ENCODE measurements at places on chromosomes 11 and 22.

- no peaks in the 10 kb centered on the region for H3K4me1 ChIP-seq
- no peak overlapping the region for H3K27ac ChIP-seq
- no peak for DNase-seq
- H3K36me3 ChIP-seq = no peaks in the 10 kb centered on the region
These were observed 29.1 kb upstream of the PICALM start for GRCh38 chr11:86097980-86098379.

- no peaks in the 10 kb centered on the region for H3K36me3 ChIP-seq
- peaks cover 23% of the 10 kb centered on the region for H3K4me1 ChIP-seq
- no peak overlapping the region for H3K27ac ChIP-seq
- DNase-seq = no peak
These were observed 12.4 kb downstream of the SLC25A18 start for GRCh38 chr22:17575681-17576080.

DNA sequence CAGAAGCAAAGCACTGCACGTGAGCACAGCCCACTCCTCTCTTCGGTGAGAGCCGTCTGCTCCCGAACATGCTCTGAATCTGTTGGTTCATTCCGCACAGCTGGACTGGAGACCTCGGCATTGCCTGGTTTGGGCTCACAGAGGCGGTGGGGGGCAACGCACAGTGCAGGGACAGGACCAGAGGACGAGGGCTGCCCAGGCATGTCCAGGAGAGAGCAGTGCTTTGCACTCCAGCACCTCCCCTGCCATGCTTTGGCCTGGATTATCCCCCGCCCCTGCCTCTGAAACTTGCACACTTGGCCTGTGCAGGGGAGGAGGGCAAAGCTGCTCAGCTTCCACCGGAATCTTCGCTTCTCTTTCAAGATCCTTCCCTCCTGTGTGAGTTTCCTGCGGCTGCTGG is 536.5 kb downstream of the BRD1 start:
- no peaks in the 10 kb centered on the region for H3K4me1 ChIP-seq
- no peak overlapping the region for H3K4me3 ChIP-seq
- no peaks in the 10 kb centered on the region for H3K27me3 ChIP-seq
- no peak overlapping the region for H3K27ac ChIP-seq
- DNase-seq = no peak

DNA sequence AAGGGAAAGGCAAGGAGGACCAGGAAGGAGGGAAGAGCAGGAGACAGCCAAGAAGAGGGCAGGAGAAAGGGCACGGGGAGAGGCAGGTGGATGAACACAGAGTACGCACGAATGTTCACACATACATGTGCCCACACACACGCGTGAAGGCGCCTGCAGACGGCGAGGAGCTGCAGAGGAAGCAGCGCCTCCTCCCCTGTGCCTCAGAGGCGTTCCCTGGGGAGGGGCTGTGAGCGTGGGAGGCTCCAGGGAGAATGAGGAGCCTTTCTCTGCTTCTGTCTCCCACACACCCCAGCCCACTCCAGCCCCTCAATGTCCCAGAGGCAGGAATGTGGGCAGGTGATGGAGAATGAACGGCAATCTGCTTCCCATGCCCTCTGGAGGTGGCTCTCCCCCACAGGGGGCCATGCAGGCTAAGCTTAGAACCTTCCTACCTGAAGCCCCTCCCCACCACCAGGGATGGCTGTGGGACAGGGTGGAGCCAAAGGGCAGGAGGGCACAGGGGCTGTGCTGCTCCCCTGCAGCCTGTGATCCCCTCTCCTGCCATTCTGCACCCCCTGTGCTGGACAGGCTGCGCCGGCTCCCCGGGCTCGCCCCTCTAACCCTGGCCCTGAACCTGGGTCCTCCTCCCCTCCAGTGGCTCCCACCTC is 25.3 kb downstream of the PPM1F start:
- H3K27me3 ChIP-seq = no peaks in the 10 kb centered on the region
- peaks cover 48% of the 10 kb centered on the region for H3K36me3 ChIP-seq
- H3K4me3 ChIP-seq = no peak overlapping the region

- H3K4me1 ChIP-seq = no peaks in the 10 kb centered on the region
- H3K27ac ChIP-seq = no peak overlapping the region
- no peak overlapping the region for H3K4me3 ChIP-seq
- DNase-seq = no peak
- no peaks in the 10 kb centered on the region for H3K27me3 ChIP-seq
These were observed 12.8 kb upstream of the BACE1-AS start for GRCh38 chr11:117278347-117278746.

- peak overlapping the region; percentile 58 for H3K27ac ChIP-seq
- peaks cover 34% of the 10 kb centered on the region for H3K36me3 ChIP-seq
- H3K4me3 ChIP-seq = no peak overlapping the region
- H3K4me1 ChIP-seq = peaks cover 22% of the 10 kb centered on the region
- DNase-seq = no peak
These were observed 27.8 kb downstream of the RELT start for GRCh38 chr11:73404048-73404447.

- peaks cover 21% of the 10 kb centered on the region for H3K36me3 ChIP-seq
- no peaks in the 10 kb centered on the region for H3K27me3 ChIP-seq
- DNase-seq = no peak
These were observed 12.3 kb upstream of the TXN2 start for GRCh38 chr22:36493690-36494110.

- H3K27ac ChIP-seq = no peak overlapping the region
- H3K4me1 ChIP-seq = no peaks in the 10 kb centered on the region
- no peaks in the 10 kb centered on the region for H3K27me3 ChIP-seq
- no peak overlapping the region for H3K4me3 ChIP-seq
- no peaks in the 10 kb centered on the region for H3K36me3 ChIP-seq
- DNase-seq = no peak
These were observed 2.8 kb upstream of the UPK2 start for GRCh38 chr11:118953265-118953664.

- peaks cover 39% of the 10 kb centered on the region for H3K4me1 ChIP-seq
- H3K27ac ChIP-seq = peak overlapping the region; percentile 94
- peak overlapping the region; percentile 96 for H3K4me3 ChIP-seq
- H3K27me3 ChIP-seq = no peaks in the 10 kb centered on the region
- peaks cover 5% of the 10 kb centered on the region for H3K36me3 ChIP-seq
These were observed 862 bp downstream of the GGA1 start for GRCh38 chr22:37609240-37610152.

GRCh38 chr11:110645253-110645652 is 67.0 kb downstream of the ARHGAP20 start:
- H3K27ac ChIP-seq = no peak overlapping the region
- H3K4me3 ChIP-seq = no peak overlapping the region
- no peaks in the 10 kb centered on the region for H3K4me1 ChIP-seq
- no peaks in the 10 kb centered on the region for H3K36me3 ChIP-seq

GRCh38 chr22:49390954-49391353 is 436.7 kb downstream of the BRD1 start:
- H3K27me3 ChIP-seq = no peaks in the 10 kb centered on the region
- no peak for DNase-seq
- no peak overlapping the region for H3K4me3 ChIP-seq
- no peak overlapping the region for H3K27ac ChIP-seq

DNA sequence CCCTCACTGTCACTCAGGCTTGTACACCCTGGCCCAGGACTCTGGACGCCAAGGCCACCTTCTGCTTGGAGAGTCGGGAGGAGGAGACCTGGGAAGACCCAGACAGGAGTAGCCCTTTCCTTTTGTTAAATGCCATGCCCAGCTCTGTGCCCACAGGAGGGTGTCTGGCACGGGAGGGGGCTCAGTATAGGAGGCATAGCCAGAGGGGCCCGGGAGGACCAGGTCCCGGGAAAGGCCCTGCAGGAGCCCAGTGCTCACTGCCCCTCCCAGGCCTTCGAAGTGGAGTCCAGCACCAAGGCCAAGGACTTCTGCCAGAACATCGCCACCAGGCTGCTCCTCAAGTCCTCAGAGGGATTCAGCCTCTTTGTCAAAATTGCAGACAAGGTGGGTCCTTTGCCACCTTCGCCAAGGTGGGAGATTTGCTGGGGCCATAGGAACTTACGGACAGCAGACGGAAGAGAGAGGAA is 79.0 kb downstream of the MYO7A start:
- H3K4me1 ChIP-seq = no peaks in the 10 kb centered on the region
- no peaks in the 10 kb centered on the region for H3K27me3 ChIP-seq
- H3K4me3 ChIP-seq = no peak overlapping the region
- no peak for DNase-seq
- no peak overlapping the region for H3K27ac ChIP-seq
- no peaks in the 10 kb centered on the region for H3K36me3 ChIP-seq

- no peak overlapping the region for H3K27ac ChIP-seq
- no peaks in the 10 kb centered on the region for H3K4me1 ChIP-seq
- H3K27me3 ChIP-seq = no peaks in the 10 kb centered on the region
- DNase-seq = no peak
- no peak overlapping the region for H3K4me3 ChIP-seq
These were observed 291.3 kb upstream of the MTNR1B start for GRCh38 chr11:92678008-92678611.

DNA sequence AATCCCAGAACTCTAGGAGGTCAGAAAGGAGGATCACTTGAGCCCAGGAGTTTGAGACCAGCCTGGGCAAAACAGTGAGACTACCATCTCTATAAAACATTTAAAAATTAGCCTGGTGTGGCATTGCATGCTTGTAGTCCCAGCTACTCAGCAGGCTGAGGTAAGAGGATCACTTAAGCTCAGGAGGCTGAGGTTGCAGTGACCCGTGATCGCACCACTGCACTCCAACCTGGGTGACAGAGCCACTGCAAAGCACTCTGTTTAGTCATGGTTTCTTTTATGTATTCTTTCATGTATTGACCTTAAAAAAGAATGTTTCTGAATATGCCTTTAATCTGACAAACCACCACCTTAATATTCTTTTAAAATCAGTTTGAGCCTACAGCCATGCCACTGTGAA is 52.2 kb downstream of the BIRC2 start:
- peaks cover 56% of the 10 kb centered on the region for H3K36me3 ChIP-seq
- H3K4me3 ChIP-seq = no peak overlapping the region
- H3K27me3 ChIP-seq = no peaks in the 10 kb centered on the region
- no peak for DNase-seq

DNA sequence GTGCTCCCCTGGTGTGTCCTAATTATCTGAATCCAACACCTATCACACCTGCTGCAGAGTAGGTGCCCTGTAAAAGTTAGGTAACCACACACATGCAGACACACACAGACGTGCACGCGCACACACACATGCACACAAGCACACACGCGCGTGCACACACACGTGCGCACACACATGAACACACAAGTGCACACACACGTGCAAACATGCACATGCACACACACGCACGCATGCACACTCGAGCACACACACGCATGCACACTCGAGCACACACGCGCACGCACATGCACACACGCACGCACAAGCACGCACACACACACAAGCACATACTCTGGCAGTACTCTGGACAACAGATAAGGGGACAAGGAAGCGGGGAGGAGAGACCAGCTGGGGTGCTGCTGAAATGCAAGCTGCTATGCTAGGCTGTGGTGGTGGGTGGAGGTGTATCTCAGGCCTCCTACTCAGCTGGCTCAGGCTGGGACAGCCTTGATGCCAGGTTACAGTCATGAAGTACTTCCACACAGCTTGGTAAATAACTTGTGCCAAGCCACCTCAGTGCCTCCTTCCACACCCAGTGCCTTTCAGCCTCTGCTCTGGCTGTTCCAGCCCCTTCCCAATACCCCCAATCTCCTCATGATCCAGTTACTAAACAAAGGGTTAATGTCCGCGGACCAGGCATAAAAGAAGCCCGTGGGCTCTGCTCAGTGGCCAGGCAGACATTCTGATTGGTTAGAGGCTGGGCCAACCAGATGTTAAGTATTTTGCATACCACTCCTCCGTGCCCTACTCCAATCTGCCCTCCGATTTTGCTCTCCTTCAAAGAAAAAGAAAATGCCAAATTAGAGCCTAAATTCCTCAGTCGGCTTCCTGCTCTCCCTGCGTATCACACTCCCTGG is 374.1 kb downstream of the TENM4 start:
- H3K4me3 ChIP-seq = no peak overlapping the region
- H3K4me1 ChIP-seq = no peaks in the 10 kb centered on the region
- H3K36me3 ChIP-seq = no peaks in the 10 kb centered on the region
- H3K27ac ChIP-seq = no peak overlapping the region
- no peaks in the 10 kb centered on the region for H3K27me3 ChIP-seq

GRCh38 chr11:34595960-34596644 is 24.8 kb upstream of the EHF start:
- H3K4me3 ChIP-seq = no peak overlapping the region
- H3K36me3 ChIP-seq = no peaks in the 10 kb centered on the region
- no peak for DNase-seq
- H3K4me1 ChIP-seq = peaks cover 10% of the 10 kb centered on the region
- H3K27ac ChIP-seq = no peak overlapping the region
- no peaks in the 10 kb centered on the region for H3K27me3 ChIP-seq

DNA sequence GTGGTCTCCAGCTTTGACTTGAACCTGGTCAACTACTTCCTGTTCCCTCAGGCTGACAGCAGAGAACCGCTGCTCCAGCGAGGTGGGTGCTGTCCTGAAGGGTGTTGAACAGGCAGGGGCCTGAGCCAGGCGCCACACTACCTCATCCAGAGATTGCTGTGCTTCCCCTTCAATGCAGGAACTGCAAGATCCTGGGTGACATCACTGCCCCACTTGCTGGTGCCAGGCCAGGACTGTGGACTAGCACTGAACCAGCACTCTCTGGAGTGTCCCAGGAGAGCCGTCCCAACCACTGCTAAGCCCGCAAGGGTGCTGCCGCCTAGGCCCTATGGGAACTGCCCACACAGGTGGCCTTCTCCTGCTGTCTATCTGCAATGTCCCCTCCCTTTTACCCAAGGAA is 51.7 kb downstream of the GAB4 start:
- no peak overlapping the region for H3K27ac ChIP-seq
- H3K4me3 ChIP-seq = no peak overlapping the region
- H3K4me1 ChIP-seq = no peaks in the 10 kb centered on the region

DNA sequence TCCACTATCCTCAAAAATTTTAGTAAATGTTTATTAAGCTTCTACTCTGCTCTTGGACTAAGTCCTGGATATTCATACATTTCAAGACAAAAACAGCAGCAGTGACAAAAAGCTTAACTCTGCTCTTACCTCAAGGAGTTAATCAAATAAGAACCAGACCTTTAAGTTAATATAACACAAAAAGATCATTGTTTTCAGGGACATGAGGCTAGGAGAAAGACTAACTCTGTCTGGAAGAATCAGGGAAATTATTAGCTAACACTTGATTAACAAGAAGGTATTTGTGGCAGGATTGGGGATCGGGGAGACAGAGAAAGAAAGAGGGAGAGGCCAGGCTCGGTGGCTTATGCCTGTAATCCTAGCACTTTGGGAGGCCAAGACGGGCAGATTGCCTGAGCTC is 74.4 kb downstream of the PPP2R1B start:
- no peak overlapping the region for H3K4me3 ChIP-seq
- no peak for DNase-seq
- peak overlapping the region; percentile 29 for H3K27ac ChIP-seq
- H3K36me3 ChIP-seq = peaks cover 21% of the 10 kb centered on the region
- no peaks in the 10 kb centered on the region for H3K27me3 ChIP-seq
- no peaks in the 10 kb centered on the region for H3K4me1 ChIP-seq

GRCh38 chr22:47032091-47032943 is 269.9 kb downstream of the TBC1D22A start:
- no peak overlapping the region for H3K27ac ChIP-seq
- no peak overlapping the region for H3K4me3 ChIP-seq
- DNase-seq = no peak
- no peaks in the 10 kb centered on the region for H3K4me1 ChIP-seq
- H3K27me3 ChIP-seq = no peaks in the 10 kb centered on the region

- no peaks in the 10 kb centered on the region for H3K36me3 ChIP-seq
- H3K4me1 ChIP-seq = no peaks in the 10 kb centered on the region
- DNase-seq = peak; percentile 89
- H3K27ac ChIP-seq = peak overlapping the region; percentile 85
- no peaks in the 10 kb centered on the region for H3K27me3 ChIP-seq
These were observed 10.4 kb upstream of the CELSR1 start for GRCh38 chr22:46547883-46548244.

GRCh38 chr11:123065621-123066020 is 3.7 kb upstream of the HSPA8 start:
- H3K36me3 ChIP-seq = peaks cover 5% of the 10 kb centered on the region
- no peak overlapping the region for H3K27ac ChIP-seq
- H3K4me1 ChIP-seq = no peaks in the 10 kb centered on the region
- no peaks in the 10 kb centered on the region for H3K27me3 ChIP-seq
- H3K4me3 ChIP-seq = no peak overlapping the region

Measured in right atrium auricular region (tissue), 2 donors.